AG09309 (cell line): ENCODE measurements at places on chromosomes 2 and 18.
A peak's percentile ranks its signal among the peaks of the same experiment; 100 is the strongest.

GRCh38 chr2:121638333-121638732, 10.9 kb downstream of the CLASP1 start:
- DNase-seq: no peak

- no peak for DNase-seq
Measured at GRCh38 chr2:177327009-177327408, 62.5 kb upstream of the NFE2L2 start.

DNA sequence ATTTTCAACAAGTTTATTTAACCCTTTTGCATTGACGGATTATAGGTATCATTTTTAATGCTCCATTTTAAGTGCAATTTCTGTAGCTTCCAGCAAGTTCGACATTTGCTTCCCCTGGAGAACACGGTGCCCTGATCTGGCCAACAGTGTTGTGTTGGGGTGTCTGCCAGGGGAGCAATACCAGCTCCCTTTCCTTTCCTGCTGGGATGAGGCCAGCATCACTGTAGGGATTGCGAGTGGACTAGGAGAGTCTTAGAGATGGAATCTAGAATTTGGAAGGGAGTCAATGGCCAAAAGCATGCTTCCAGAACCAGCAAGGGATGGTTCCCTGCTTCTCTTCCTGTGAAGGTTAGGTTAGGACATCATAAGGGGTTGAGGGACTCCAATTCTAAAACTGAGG, 135.2 kb downstream of the RTN4 start:
- no peak for DNase-seq

- DNase-seq: no peak
Measured at GRCh38 chr2:127715778-127716449, 14.6 kb downstream of the SFT2D3 start.

DNA sequence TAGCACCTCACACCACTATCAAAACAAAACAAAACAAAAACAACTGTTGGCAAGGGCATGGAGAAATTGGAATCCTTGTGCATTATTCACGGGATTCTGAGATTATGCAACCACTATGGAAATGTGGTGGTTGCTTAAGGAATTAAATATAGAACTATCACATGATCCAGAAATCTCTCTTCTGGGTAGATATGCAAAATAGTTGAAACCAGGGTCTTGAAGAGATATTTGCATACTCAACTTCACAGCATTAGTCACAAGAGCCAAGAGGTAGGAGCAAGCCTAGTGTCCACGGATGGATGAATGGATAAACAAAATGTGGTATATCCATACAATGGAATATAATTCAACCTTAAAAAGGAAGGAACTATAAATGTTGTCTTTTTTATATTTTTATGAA, 7.0 kb downstream of the TMEM131 start:
- no peak for DNase-seq

GRCh38 chr2:11853197-11853588, 106.8 kb downstream of the LPIN1 start:
- no peak for DNase-seq

GRCh38 chr2:73415906-73416305, 30.3 kb downstream of the ALMS1 start:
- DNase-seq: no peak

GRCh38 chr2:19823507-19823906, 78.3 kb downstream of the TTC32 start:
- peak; percentile 66 for DNase-seq

GRCh38 chr2:216231867-216232266, 122.7 kb downstream of the XRCC5 start:
- DNase-seq: no peak

- DNase-seq: no peak
Measured at GRCh38 chr2:68388772-68389171, 23.7 kb downstream of the PLEK start.

- DNase-seq: no peak
Measured at GRCh38 chr2:238724728-238725127, 123.2 kb upstream of the TWIST2 start.

- no peak for DNase-seq
Measured at GRCh38 chr18:36828157-36828629, 609 bp downstream of the TPGS2 start.

GRCh38 chr2:121038431-121038830, 246.6 kb downstream of the TFCP2L1 start:
- DNase-seq: no peak

GRCh38 chr2:200525066-200525465, 941 bp upstream of the SGO2 start:
- DNase-seq: no peak

DNA sequence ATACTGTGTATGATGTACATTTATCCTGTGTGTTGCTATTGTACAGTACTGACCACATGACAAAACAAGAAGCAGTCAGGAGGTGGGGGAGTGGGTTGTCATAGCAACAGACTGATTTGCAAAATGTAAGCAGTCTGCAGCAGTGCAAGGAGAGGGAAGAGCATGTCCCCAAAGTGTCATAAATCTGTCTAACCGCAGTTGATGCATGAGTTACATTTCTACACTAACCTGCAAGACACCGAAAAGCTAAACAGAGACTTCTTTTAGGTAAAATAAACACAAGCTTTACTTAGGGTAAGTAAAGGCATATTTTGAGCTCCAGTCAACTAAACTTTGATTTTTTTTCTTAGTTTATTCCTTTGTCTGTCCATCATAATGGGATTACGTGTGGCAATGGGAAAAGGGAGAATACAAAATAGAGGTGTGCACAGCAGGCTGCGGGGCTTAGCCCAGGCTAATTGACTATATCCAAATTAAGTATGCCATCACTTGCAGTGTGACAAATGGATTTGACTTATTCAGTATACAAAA, 134.5 kb downstream of the MEIS1 start:
- no peak for DNase-seq

DNA sequence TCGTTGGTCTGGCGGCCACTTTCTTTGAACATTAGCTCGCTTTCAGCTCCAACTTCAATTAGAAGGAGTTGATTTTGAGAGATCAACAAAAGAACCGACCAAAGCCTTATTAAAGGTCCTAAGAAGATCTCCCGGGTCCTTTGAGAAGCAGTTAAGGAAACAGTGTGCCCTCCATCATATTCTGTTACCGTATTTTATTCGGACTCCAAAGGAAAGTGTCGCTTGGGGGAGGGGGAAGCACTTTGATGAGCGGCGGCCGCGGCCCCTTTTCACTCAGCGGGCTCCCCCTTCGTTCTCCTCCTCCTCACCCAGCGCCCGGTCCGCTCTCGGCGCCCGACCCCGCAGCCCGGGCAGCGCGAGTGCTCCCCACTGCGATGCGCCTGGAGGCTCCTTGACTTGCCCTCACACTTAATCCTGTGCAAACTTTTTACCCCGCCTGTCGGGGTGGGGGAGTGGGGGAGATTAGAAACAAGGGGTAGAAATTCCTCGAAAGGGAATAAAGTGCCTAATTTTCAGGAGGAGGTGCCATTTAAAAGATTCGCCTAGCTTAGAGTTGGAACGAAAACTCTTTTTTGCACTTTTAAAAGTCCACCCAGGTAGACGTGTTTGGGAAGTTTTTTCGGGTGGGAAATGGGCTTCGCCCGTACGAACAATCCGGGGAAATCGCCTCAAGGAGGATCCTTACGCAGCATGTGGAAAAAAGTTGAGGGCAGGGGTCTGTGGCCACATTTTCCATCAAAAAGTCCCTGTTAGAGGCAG, 1.2 kb upstream of the OTX1 start:
- DNase-seq: no peak

GRCh38 chr2:75175456-75175855, 23.9 kb downstream of the TACR1 start:
- DNase-seq: no peak

DNA sequence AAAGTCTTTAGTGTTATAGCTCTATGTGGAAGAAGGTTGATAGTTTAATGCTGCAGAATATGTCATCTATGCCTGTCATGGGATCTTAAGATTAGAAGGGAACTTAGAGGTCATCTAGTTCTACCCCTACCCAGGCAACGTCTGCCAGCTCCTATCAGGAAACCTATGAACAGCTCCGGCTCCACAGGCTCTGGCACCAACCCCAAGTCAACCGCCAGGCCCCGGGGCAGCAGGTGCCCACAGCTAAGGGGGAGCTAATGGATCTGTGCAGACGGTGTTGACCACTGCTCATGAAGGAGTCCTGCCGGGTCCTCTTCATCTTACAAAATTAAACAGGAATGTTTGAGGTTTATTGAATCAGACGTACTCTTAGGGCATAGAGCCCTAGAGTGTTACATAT, 440.8 kb upstream of the KLHL29 start:
- DNase-seq: no peak
